CD4-positive, alpha-beta T cell treated with Interleukin-12 subunit alpha and Interleukin-12 subunit beta, for 1 hour (primary cell): ENCODE measurements at places on chromosomes 3 and 15.
A peak's percentile ranks its signal among the peaks of the same experiment; 100 is the strongest.

DNA sequence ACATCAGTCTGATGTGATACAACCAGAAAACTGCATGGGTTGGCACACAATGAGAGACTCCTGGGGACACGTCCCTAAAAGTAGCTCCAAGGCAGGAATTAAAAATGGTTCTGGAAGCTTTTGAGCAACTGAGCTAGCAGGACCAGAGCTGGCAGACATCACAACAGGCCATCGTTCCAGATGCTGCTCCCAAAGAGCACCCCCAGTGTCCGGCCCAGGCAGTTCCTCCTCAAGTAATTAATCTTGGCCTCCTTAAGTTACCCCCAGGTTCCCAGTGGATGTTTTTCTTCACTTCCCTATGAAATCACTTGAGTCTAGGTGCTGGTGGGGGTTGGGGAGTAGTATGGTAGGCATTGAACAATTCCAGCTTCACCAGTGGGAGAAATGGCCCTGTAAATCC is 711.6 kb downstream of the MECOM start:
- DNase-seq = no peak

DNA sequence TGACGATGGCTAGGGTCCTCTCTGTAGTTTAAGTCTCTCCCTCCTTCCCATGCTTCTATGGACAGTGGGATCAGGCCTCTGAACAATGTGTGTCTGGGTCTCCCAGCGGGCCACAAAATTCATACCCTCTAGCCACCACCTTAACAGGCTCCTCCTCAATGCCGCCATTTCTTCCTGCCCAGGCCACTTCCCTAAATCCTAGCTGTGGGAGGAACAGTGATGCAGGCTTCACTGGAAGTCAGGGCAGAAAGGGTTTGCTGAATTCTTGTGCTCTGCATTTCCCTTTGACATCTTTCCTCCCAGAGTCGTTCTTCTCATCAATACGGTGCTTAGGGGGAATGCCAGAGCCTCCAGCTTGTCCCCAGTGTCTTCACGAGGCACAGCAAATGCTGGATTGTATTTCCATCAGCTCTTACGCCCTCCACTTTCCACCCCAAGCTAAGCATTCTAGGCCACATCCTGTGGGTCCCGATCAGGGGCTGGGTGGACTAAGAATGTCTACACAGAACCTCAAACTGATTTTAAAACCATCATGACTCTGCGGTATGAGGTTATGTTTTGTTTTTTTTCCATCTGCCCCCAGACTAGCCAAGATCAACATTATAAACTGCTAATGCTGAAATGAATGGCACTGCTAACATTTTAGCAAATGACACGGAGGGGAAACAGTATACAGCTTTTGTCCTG is 11.9 kb upstream of the LDHAL6B start:
- DNase-seq = no peak

DNA sequence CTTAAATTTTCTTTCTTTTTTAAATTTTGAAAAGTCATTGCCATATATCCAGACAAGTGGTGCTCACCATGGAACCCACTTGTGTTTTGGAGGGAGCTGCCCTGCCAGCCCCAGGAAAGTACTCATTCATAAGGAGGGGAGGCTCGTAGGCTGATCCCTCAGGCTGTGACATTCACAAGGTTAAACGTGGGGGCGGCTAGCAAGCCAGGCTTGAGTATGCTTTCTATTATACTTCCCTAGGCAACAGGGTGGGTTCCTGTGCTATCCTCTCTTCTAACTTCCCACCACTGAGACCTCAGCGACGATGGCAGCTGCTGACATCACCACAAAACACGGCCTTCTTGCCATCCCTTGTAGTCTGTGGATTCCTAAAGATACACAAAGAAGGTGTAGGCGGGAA is 160.5 kb upstream of the C2CD4B start:
- DNase-seq = no peak

- no peak for DNase-seq
These were observed 121.5 kb downstream of the DTWD1 start for GRCh38 chr15:49742381-49742780.

- DNase-seq = no peak
These were observed 5.8 kb downstream of the HEXA start for GRCh38 chr15:72369964-72370363.

- DNase-seq = no peak
These were observed 602.1 kb downstream of the VGLL3 start for GRCh38 chr3:86388820-86389219.

DNA sequence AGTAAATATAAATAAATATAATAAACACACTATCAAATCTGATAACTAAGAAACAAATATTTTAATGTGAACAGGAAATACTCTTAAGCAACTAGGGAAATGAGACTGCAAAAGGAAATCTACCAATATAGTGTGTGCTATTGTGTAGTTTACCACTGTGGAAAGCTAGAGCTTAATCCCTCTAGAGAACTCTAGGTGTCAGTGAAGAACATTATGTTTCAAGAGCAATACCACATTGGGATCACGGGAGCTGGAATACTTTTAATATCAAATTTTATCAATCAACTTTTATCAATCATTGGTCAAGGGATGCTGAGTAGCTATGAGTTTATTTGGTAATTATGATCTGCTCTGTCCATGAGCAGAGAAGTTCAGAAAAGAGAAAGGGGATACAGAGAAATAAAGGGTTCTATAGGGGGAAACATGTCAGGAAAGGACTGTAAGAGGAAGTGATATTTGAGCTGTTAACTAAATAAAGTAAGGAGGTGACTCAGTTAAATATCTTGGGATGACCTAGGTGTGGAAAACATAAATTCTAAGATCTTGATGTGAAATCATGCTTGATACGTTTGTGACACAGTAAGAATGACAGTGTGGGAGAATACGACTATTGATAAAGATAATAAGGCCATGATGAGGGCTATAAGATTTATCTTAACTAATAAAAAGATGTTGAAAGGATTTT is 762.2 kb upstream of the ALCAM start:
- DNase-seq = no peak

- DNase-seq = no peak
These were observed 151.6 kb upstream of the MEF2A start for GRCh38 chr15:99413955-99414754.

- DNase-seq = peak; percentile 69
These were observed at the start of gene MAN2A2 for GRCh38 chr15:90902840-90903732. Gene MAN2A2 (plus strand): TSS chr15:90903302. CDS start chr15:90904208, 906 bp downstream.

- no peak for DNase-seq
These were observed 130.8 kb downstream of the ZNF621 start for GRCh38 chr3:40655551-40655950.

DNA sequence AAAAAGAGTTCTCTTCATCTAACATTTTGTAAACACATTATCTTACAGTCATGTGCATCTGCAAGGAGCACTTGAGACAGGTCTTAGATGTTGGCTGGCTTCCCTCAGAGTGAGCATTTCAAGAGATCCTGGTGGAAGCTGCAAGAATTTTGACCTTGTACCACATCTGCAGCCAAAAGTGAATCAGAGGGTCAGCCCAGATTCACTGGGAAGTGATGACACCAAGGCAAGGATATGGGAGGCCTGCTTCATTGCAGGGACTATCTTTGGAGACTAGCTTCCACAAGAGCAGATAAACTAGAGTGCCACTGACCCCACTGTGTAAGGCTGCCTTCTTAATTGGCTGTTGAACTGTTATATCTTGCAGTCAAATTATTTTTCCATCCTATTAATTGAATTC is 21.3 kb upstream of the GADL1 start:
- no peak for DNase-seq

- DNase-seq = no peak
These were observed 684.3 kb upstream of the SGO1 start for GRCh38 chr3:20870106-20870899.

DNA sequence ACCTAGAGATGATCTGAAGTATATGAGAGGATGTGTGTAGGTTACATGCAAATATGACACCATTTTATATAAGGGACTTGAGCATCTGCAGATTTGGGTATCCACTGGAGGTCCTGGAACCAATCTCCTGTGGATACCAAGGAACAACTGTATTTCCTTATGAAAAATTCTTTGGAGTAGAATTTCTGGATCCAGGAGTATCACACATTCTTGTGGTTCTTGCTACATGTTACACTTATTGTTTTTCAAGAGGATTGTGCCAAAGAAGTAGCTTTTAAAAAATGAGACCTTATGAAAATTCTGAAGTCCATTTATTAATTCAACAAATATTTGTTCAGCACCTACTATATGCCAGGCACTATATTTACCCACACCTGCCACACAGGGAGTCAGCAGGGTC is 15.7 kb upstream of the TBC1D23 start:
- DNase-seq = no peak
